Activated CD8-positive, alpha-beta memory T cell treated with anti-CD3 and anti-CD28 coated beads for 4 hours (primary cell): ENCODE measurements at places on chromosomes 7 and 10.

DNA sequence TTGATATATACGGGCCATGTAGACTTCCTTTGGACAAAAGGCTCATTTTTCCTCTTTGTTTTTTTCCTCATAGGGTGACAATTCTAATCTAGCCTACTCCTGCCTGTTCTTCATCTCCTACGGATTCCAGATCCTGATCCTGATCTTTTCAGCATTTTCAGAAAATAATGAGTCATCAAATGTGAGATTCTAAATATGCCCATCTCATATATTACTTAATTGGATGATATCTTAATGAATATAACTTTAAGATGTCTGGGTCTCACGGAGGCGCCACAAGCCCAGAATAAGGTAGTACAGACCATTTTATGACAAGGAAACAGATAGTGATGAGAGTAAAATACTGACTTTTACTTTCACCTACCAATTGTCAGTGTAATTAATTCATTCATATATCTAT is 11.4 kb downstream of the ABCC2 start:
- DNase-seq = no peak

GRCh38 chr10:68992636-68993440 is 4.2 kb downstream of the KIFBP start:
- DNase-seq = no peak

GRCh38 chr10:48700071-48700470 is 15.4 kb downstream of the WDFY4 start:
- no peak for DNase-seq

- DNase-seq = no peak
Observed at GRCh38 chr7:104627516-104627915, 299.1 kb downstream of the LHFPL3 start.
